ENCODE measurements at places on chromosomes 5 and 9.

GRCh38 chr5:40428126-40428525, 251.6 kb upstream of the PTGER4 start:
- no peak for DNase-seq

DNA sequence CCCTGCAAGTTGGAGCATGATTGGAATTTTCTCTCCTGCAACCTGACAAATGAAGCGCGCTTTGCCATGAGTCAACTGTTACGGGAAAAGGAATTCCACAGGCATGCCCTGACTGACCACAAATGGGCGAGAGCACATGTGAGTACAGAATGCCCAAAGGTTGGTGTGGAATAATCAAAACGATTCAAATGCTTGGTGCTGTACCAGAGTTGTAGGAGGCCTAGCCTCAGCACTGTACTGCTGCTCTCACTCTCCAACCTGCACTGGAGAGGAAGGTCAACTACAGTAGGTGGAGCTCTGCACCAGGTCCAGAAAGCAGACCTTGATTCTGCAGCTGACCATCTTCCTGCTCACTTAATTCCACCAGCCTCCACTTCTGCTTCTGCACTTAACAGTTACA, 406.9 kb upstream of the ACTBL2 start:
- DNase-seq: no peak

GRCh38 chr5:131509801-131510200, 125.2 kb downstream of the RAPGEF6 start:
- no peak for DNase-seq

GRCh38 chr5:107408564-107408963, 262.2 kb downstream of the EFNA5 start:
- no peak for DNase-seq

GRCh38 chr5:65986050-65986451, 59.7 kb downstream of the ERBIN start:
- no peak for DNase-seq

- DNase-seq: no peak
Measured at GRCh38 chr9:120395376-120395775, 184.6 kb downstream of the CDK5RAP2 start.

GRCh38 chr5:151757233-151758140, 944 bp downstream of the ATOX1 start:
- no peak for DNase-seq

- no peak for DNase-seq
Measured at GRCh38 chr5:126178521-126178920, 244.7 kb upstream of the GRAMD2B start.

- no peak for DNase-seq
Measured at GRCh38 chr9:127627494-127627855, 15.4 kb downstream of the STXBP1 start.

DNA sequence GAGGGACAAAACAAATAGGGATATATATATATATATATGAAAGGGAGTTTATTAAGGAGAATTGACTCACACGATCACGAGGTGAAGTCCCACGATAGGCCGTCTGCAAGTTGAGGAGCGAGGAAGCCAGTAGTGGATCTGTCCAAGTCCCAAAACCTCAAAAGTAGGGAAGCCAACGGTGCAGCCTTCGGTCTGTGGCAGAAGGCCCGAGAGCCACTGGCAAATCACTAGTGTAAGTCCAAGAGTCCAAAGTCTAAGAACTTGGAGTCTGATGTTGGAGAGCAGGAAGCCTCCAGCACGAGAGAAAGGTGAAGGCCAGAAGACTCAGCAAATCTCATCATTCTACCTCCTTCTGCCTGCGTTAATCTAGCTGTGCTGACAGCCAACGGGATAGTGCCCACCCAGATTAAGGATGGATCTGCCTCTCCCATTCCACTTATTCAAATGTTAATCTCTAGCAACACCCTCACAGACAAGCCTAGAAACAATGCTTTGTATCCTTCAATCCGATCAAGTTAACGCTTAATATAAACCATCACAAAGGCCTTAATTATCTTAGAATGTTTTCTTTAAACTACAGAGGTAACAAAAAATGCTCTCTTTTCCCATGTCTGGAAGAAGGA, 23.8 kb upstream of the DAB2 start:
- DNase-seq: no peak

GRCh38 chr5:45799388-45799787, 103.2 kb upstream of the HCN1 start:
- no peak for DNase-seq
